ENCODE measurements at places on chromosomes 7 and 10.

DNA sequence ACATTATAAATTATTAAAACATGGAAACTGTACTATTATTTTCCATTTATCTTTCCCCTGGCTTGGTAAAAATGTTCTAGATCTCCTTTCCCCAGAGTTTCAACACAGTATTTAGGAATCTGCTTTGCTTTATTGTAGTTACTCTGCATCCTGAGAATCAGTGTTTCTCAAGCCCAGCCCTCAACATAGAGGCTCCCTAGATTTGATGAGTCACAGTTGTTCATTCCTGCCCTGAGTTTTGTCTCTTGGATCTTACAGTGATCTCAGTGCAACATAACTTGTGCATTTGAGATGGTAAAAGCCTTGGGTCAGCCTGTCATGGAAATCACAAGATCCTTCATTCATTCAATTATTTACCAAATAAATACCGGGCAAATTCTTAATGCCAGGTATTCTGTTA is 63.0 kb downstream of the VAX1 start:
- DNase-seq, result no peak

DNA sequence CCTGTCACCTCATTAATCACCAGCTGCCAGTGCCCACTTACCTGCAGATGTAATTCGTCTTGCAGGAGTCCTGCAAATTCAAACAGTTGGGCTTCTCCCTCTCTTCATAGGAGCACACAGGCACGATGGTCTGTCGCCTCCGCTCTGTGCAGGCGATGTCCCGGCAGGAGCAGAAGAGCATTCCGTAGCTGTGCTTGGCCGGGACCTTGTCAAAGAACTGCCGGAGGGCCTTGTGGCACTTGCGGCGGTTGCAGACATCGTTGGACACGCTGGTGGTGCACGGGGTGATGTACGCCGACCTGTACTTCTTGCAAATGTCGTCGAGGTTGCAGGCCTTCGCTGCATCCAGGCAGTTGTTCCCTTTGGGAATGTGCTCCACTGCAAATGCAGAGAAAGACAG is 147.8 kb downstream of the GFRA1 start:
- DNase-seq, result no peak

GRCh38 chr7:112252141-112252540 is 45.6 kb downstream of the ZNF277 start:
- no peak for DNase-seq

DNA sequence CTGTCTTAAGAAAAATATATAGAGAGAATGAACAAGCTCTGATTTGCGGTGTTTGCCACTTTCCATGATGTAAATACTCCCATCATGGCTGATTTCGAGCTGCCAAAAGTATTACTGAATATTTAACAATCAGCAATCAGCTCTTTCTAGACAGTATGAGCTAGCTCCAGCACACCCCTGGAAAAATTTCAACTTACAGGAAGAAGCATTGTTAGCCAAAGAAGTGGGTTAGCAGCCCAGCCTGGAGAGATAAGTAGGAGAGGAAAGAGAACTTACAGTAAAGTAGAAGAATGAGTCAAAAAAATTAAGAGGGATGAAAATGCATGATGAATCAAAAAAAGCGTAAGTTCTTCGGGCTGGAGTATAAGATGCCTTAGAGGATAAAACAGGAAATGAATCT is 60.6 kb upstream of the ANK3 start:
- DNase-seq, result no peak

- DNase-seq, result peak; percentile 42
Measured at GRCh38 chr7:140656548-140657515, 15.9 kb upstream of the ADCK2 start.

GRCh38 chr7:25732766-25733217 is 419.2 kb upstream of the NFE2L3 start:
- no peak for DNase-seq

GRCh38 chr10:22620929-22621328 is 93.4 kb downstream of the PIP4K2A start:
- DNase-seq, result no peak

- no peak for DNase-seq
Measured at GRCh38 chr10:96814264-96814663, 17.8 kb upstream of the LCOR start.

DNA sequence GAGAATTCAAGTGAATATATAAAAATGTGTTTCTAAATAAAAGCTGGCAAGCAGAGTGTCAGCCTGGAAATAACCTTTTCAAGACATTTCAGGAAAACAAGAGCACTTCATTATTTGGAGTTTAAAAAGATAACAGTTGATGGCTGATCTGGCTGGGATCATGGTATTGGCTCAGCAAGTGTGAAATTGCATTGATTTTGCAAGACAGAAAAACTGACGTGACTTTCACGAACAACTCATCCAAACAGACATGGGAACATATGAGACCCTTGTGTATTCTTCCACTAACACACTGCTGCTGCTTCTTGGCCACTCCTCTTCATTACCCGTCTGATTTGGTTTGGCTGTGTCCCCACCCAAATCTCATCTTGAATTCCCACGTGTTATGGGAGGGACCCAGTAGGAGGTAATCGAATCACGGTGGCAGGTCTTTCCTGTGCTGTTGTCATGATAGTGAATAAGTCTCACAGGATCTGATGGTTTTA is 108.5 kb downstream of the RAB18 start:
- DNase-seq, result no peak

GRCh38 chr7:91435381-91436059 is 171.3 kb downstream of the FZD1 start:
- DNase-seq, result no peak

GRCh38 chr10:129951101-129951969 is 12.7 kb downstream of the EBF3 start:
- no peak for DNase-seq

DNA sequence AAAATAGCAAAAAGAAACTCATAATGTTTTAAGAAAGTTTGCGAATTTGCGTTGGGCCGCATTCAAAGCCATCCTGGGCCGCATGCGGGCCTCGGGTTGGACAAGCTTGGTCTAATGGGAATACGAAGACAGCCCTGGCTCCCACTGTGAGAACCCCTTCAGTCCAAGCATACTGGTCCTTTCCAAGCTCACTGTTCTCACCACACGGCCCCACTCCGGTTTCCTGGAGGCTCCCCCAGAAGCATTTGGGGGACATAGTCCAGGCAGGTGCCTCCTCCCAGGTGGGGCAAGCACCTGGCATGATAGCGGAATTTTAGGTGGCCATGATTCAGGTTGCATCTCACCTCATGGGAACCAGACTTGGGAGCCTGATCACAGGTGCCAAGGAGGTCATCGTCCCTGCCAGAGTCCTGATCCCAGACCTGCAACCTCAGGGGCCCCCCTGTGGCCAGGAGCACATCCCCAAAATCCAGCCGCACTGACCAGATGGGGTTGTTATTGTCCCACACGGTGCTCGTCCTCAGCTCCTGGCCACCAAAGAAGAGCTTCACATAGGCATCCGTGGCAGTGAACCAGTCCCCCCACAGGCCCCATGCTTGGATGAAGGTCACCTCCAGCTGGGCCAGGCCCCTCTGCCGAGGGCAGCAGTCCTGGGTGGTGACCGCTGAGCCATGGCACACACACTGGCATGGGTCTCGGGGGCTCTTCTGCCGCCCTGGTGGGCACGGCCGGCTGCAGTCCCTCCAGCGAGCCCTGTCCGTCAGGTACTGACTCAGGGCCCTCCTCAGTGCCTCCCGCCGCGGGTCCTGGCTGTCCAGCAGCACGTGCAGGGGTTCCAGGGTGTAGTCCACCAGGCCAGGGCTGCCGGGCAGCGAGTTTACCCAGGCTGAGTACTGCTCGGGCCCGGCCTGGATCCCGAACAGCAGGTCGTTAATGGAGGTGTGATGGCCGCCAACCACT is 4.4 kb downstream of the PRF1 start:
- DNase-seq, result no peak

DNA sequence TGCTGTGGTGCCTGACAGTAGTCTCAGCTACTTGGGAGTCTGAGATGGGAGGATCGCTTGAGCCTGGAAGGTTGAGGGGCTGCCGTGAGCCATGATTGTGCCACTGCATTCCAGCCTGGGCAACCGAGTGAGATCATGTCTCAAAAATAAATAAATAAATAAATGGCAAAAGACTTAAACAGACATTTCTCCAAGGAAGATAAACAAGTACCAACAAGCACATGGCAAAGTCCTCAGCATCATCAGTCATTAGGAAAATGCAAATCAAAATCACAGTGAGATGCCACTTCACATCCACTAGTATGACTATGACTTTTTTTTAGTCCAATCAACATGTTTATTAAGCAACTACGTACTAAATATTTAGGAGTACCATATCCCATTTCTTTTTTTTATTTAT is 21.3 kb upstream of the KPNA7 start:
- DNase-seq, result no peak

DNA sequence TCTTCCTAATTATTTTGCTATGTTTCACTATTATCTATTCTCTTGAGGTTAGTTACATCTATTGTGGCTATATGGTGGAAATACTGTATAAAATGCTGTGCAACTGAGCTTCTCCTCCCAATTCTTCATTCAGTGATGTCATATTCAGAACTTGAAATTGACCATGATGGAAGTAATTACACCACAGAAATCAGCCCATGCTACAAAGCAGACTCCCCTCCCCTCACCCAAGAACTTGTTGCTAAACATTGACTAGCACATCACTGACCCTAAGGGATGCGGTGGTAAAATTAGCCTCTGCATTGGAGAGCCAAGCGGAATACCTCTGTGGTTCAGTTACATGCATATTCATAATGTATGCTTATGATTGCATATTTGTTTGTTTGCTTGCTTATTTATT is 8.8 kb downstream of the CALD1 start:
- DNase-seq, result no peak

GRCh38 chr7:113374955-113375354 is 256.6 kb upstream of the SMIM30 start:
- no peak for DNase-seq

DNA sequence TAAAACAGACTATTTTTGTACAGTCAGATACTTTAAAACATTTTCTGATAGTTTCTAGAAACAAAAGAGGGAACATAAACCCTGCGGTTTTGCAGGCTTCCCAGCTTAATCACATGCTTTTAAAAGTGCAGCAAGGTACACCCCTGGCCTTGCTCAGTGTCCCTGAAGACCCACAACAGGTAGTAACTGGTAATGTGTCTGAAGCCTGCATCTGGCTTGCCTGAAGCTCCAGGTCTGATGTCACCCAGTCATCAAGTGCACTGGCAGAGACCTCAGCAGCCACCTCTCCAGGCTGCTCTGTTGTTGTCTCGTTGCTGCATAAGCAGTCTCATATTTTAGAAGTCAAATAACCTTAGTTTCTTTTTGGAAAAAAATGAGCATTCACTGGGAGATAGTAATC is 376.1 kb upstream of the MTPN start:
- peak; percentile 10 for DNase-seq

GRCh38 chr10:63133821-63134557 is 861 bp downstream of the NRBF2 start:
- DNase-seq, result no peak

GRCh38 chr7:45089341-45089891 is 647 bp upstream of the NACAD start:
- DNase-seq, result peak; percentile 54

GRCh38 chr10:14691359-14691758 is 83.3 kb downstream of the FAM107B start:
- DNase-seq, result no peak

DNA sequence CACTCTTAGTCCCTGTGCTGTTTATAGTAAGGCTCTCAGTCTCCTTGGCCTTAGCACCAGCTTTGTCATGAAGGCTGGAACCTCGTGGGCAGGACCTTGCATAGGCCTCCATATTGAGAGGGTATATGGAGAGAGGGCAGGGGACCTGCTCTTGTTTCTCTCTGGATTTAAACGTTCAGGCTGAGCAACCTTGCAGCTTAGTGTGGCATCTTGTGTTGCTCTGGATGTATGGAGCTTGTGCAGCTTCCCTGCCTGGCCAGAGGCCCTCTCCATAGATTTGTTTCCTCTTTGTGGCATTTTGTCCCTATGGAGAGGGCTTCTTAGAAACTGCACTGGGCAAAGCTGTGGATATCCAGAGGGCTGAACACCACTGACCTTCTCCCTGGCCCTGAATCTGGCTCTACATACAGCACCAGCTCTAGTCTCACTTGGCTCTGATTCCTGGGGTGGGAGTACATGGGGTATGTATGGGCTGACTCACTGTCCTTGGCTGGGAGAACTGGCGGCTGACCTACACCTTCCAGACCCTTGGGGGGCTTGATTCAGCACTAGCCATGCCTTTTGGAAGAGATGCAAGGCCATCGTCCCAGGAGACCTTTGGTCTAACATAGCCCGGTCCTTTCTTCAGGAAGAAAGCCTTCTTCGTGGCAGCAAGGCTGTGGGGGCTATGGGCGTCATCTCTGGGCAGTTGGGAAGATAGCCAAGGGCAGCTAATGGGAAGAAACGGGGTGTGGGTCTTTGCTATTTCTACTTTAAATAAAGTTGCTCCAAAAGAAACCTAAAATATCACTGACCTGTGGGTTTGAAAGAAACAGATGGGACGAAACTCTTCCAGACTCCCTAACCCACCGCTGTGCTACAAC is 30.5 kb downstream of the ITPRIP start:
- DNase-seq, result no peak

GRCh38 chr10:124745252-124745651 is 1.1 kb upstream of the FAM53B start:
- no peak for DNase-seq

GRCh38 chr10:23187155-23187554 is 5.0 kb upstream of the PTF1A start:
- DNase-seq, result no peak

- no peak for DNase-seq
Measured at GRCh38 chr10:4315551-4315950, 510.5 kb upstream of the AKR1E2 start.

GRCh38 chr7:2212906-2213305 is 19.8 kb downstream of the MAD1L1 start:
- DNase-seq, result no peak

- DNase-seq, result peak; percentile 65
Measured at GRCh38 chr7:139899328-139899955, 70.4 kb downstream of the TBXAS1 start.

DNA sequence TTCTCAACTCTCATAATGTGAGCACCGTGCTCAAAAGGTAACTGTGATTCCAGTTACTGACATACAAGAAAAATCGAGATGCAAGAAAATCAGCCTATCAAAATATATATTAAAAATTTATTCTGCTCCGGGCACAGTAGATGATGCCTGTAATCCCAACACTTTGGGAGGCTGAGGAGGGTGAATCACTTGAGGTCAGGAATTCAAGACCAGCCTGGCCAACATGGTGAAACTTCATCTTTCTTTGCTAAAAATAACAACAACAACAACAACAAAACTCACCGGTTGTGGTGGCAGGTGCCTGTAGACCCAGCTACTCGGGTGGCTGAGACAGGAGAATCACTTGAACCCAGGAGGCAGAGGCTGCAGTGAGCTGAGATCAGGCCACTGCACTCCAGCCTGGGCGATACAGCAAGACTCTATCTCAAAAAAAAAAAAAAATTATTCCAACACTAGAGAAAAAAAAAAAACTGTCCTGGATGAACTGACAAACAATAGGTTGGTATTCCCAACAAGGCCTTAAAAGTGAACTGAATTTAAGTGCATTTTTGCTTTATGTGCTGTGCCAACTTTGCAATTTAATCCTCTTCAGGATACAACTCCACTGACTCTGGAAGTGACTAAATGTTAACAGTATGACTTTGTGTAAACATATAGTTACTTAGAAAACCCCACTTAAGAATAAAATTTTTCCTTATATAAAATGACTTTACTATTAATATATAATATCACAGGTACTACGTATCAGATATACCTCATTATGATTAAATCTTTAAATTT is 51.1 kb downstream of the JMJD1C start:
- no peak for DNase-seq

Data from GM06990 (cell line).